ENCODE measurements at places on chromosomes 3 and 15.

GRCh38 chr3:45064512-45065372 lies 38.6 kb downstream of the CLEC3B start:
- peak; percentile 73 for DNase-seq

DNA sequence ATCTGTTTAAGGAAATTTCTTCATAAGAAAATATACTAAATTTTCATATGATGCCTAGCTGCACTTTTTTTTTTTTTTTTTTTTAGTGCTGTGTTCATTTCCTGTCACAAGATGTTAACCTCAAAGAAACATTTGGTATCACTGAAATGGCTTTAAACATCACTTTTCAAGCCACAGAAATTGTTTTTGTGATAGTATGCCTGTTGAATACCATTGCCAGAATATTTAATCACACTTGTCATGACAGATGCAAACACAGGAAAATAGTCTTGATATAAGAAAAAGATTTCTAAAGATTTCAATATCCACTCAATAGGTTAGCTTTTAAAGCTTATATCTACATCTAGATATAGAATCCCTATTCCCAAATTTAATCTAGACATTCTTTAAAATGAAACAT lies 608.5 kb upstream of the AGTR1 start:
- no peak for DNase-seq

GRCh38 chr15:82307714-82308081 lies 41.6 kb downstream of the GOLGA6L10 start:
- DNase-seq, result no peak

DNA sequence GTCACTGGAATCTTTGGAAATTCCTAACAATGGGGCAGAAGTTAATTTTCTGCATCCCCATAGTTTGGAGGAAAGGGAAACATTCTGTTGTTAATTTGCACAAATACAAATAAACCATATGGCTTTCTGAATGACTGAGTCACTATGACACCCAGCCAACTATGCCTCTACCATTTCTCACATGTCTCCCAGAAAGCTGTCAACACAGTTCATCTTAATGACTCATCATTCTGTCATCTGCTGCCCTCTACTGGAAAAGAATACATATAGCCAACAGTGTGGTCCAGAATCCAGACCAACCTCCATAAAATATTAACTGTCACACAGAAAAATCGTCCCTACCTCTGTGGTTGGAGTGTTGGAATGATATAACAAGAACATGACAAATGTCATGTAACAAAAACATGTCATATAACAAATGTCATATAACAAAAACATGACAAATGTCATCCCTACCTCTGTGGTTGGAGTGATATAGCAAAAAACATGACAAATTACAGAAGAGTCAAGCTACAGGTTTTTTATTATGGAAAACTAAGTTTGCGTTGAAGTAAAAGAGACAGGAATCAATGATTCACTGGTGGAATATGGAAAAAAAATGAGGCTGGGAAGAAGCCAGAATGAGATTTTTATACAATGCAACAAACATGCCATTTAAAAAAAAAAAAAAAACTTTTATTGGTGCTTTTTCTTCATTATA lies 47.7 kb upstream of the GYG1 start:
- no peak for DNase-seq

DNA sequence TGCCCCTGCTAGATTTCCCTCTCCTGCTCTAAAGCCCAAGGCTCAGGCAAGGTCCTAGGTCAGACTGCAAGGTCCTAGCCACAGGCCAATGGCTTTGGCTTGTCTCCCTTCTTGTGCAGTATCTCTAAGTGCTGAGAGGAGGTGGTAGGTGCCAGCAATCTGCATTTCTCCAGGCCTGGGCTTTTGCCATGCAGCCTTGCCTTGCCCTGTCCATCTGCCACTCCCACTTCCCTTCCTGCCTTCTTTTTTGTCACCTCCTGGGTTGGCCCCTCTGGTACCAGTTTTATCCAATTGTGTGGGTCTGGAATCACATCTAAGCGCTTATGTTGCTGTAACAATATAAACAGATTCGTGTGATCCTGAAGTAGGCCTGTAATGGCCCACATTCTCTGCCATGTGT lies 109.9 kb downstream of the MYRIP start:
- no peak for DNase-seq

GRCh38 chr3:141240687-141241615 lies 9.3 kb downstream of the PXYLP1 start:
- DNase-seq, result no peak

DNA sequence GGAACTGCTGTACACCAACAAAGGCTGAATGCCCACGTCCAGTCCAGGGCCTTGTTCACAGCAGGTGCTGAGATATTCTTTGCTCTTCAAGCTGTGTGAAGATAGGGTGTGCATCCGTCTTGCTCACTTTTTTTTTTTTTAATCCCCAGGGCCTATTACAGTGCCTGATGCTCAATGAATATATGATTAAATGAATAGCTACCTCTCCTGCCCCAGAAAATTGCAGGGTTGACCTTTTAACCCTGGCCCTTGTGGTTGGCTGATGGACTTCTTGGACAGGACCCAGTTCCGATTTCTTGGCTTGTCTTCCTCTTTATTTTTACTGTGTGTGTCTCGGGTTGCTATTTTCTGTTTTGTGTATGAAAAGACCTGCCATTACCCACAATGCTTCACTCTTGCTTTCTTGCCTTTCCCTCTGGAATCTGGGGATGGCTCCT lies 2.9 kb upstream of the FYTTD1 start:
- no peak for DNase-seq

DNA sequence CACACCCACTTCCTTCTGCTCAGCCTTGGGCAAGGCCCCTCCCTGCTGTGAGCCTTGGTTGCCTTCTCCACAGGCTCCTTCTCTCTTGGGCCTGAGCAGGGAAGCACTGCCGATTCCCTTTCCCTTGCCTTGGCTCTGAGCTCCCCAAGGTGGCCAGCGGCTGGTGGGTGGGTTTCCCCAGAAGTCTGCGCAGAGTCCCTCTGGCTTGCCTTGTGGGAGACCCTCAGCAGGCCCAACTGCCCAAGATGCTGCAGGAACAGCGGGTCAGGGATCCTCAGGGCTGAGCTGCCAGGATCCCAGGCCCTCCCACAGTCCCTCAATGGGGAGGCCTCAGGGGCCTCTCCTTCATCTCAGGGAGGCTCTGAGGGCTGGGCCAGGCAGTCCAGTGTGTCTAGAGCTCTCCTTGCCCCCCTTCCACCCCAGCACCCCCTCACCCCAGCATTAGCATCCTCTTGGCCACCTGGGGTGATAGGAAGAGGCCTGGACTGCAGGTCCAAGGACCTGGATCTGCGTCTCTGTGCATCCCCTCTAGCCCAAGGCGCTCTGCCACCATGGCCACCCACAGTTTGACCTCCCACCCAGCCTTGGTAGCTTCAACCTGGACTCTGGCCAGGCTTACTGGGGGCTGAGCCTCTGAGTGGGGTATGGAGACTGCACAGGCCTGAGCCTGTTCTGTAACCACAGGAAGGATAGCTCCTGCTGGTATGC lies 68.6 kb downstream of the EXOG start:
- DNase-seq, result no peak

DNA sequence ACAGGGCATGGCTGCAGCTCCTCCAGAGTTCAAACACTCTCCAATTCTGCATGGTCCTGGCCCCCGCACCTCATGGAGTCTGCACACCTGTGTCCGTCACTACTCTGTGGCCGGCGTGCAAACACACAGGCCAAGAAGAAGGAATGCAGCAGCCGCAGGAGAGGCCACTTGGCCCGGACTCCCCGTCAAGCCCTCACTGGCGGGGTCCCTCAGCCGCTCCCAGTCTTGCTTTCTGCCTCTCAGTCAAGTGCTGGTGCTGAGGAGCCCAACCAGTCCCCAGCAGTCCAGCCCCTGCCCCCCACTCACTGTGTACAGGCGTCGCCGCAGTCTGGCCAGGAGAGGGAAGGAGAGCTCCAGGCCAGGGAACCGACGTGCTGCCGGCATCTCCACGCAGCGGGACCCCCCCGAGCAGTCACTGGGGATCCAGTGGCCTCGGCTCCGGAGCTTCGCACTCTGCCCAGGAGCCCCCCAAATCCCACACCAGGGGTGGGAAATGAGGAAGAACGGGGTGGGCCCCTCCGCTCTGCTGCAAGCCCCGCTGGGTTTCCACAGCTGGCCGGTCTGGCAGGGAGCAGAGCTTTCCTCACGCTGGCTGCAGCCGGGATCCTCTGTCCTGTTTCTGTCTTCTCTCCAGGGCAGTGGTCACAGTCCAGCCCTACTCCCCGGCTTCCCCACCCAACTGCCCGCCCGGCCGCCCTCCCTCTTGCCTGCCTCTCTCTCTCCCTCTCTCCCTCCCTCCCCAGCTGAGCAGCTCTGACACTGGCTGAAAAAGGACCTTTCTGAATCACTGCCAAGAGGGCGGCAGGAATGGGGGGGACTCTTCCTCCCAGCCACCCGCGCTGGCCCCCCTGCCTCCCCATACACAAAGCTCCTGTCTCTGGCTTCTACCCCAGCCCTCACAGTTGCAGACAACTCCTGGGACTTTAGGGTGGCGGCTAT lies 16.0 kb downstream of the TNK2 start:
- no peak for DNase-seq

GRCh38 chr15:85810075-85810474 lies 15.3 kb upstream of the KLHL25 start:
- DNase-seq, result no peak

DNA sequence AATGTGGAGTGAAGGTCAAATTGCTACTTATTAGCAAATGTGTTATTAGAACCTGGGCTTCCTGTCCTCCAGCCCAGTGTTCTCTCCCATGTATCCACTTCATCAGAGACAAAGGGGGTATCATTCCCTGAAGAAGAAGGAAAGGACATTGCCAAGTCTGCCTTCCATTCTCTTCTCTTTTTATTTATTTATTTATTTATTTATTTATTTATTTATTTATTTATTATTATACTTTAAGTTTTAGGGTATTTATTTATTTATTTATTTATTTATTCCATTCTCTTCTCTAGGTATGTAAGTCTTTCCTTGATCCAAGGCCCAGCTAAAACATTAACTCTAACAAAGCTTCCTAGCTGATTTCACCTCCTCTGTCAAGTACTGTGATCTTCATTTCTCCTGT lies 277.8 kb upstream of the DNAJC19 start:
- no peak for DNase-seq

DNA sequence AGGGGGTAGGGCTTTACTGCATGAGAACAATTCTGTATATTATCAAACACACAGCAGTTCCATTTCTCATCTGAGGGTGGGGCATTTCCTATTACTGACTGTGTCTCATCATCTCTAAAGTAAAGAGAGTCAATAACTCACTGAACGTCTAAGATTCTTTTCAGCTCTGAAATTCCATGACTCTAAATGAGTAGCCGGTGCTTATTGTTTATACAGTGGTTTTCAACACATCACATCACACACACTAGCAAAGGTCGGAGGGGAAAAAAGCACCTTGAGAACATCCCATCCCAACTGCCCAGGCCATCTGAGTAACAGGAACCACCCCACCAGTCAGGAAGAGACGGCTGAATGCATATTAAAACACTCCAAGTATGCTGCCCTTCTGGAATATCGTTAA lies 196.0 kb downstream of the SUCLG2 start:
- DNase-seq, result no peak

GRCh38 chr3:17911986-17912760 lies 169.7 kb upstream of the TBC1D5 start:
- DNase-seq, result no peak

DNA sequence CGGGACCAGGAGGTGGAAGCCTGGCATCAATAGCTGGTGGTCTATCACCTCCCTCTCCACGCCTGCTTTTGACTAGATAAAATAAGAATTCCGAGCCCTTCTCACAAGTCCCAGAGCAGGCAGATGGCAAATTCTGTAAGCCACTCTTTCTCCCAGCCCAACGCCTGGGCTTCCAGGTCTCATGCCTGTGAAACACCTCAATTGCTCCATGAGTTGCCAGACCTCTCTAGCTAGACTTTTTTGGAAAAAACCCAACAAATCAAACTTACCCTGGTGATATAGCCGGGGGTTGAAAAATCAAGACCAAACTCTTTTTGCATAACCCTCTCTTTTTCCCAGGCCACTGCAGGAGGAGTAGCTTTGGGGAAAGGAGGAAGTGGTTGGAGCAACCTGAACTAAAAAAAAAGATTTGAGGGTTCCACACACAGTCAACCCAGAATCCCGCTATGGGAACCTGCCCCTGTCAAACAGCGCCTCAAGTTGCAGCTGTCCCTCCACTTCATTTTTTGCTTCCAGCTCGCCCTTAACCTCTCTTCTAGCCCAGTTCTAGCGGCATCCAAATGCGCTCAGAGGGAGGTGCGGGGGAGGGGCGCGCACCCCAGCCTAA lies 7.0 kb downstream of the BHLHE40 start:
- DNase-seq, result no peak

Measured in CD4-positive, alpha-beta T cell treated with Interferon gamma for 1 hour (primary cell).